ENCODE measurements at places on chromosomes 12 and 14.

DNA sequence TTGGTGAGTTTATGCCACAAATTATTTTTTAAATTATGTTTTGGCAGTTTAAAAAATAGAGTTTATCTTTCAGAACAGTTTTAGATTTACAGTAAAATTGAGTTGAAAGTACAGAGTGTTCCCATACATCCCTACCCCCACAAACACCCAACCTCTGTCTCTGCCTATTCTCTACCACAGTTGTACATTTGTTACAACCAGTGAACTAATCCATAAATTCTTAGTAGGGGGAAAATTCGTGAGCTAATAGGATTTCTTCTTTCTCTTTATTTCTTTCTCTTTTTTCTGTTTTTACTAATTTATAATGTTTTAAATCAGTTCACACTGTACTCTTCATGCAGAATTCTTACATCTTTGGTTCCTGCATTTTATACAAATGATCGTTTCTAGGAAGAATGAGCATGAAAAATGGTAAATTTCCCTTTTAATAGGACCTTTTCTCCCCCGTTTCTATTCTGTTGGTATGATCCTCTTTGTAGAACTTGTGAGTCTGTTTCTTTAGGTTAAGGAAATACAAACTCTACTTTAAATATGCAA, 56.7 kb downstream of the MIPOL1 start:
- DNase-seq = no peak

DNA sequence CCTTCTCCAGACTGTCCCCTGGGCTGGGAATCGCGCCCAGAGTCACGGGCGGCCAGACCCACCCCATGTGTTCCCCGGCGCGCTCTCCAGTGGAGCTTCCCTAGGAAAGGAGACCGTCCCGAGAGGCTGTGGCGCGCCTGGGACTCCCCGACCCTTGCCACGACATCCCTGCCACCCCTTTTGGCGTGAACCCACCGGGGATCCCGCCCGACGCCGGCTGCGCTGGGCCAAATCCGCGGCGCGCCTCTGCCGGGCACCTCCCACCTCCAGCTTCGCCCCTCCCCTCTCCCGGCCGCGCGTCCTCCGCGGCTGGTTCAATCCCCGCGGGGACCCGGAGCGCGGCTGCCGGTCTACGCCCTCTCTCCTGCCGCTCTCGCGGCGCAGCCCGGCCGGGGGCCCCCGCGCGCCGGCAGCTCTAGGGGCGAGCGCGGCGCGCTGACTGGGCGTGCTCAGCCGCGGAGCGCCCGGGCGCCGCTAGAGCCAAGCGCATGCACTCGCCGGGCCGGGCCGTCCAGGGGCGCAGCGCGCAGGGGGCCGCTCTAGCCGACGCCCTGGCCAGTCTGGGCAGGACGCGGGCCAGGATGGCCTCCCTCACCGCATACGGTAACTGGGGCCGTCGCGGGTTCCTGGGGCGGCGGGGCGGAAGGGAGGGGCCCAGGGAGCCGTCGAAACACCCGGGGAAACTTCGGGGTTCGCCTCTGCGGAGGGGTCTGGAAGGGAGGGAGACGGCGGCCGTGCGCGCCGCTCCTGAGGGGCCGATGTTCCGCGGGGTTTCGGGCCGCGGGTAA, 77.4 kb upstream of the ANO4 start:
- no peak for DNase-seq

- DNase-seq = no peak
These were observed 47.8 kb upstream of the MYF6 start for GRCh38 chr12:80659512-80660063.

DNA sequence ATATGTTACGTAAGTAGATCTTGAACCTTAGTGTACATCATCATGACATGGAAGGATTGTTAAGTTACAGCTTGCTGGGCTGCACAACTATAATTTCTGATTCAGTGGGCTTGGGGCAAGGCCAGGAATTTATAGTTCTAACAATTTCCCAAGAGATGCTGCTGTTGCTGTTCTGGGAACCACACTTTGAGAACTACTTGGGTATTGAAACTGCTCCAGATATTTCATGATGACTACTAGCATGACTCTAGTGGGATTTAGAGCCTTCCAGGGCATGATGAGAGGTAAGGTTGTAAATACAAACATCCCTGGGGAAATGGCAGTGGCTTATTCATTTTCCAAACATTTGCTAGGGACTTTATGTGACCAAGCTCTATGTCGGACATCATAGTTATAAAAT, 904.8 kb upstream of the SEL1L start:
- DNase-seq = no peak

DNA sequence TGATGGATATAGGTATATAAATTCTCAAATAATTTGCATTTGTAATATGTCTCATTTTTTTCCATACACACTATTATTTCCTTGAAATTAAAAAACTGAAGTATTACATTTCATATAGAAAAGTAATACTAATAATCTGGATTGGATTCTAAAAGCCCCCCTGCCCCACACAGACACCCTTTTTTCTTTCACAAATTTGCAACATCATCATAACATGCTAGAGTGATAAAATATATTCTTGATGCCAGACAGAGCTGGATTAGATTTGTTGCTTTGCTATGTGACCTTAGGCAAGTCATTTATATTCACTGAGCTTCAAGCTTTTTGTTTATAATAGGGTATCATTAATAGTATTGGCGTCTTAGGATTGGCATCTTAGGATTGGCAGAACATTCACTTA, 6.7 kb upstream of the PKP2 start:
- no peak for DNase-seq

GRCh38 chr12:7485095-7485494, 18.5 kb downstream of the CD163 start:
- no peak for DNase-seq

DNA sequence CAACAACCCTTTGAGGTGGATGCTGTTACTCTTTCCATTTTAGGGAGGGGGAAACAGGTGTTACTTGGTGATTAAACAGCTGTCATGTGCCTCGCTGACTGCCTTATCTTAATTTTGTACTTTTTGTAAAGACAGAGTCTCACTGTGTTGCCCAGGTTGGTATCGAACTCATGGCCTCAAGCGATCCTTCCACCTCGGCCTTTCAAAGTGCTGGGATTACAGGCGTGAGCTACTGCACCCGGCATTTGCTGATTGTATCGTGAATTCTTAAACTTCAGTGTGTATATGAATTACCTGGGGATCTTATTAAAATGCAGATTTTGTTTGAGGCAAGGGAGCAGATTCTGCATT, 659 bp downstream of the PSMD9 start:
- no peak for DNase-seq

- no peak for DNase-seq
These were observed 15.4 kb upstream of the PAWR start for GRCh38 chr12:79706156-79706555.

DNA sequence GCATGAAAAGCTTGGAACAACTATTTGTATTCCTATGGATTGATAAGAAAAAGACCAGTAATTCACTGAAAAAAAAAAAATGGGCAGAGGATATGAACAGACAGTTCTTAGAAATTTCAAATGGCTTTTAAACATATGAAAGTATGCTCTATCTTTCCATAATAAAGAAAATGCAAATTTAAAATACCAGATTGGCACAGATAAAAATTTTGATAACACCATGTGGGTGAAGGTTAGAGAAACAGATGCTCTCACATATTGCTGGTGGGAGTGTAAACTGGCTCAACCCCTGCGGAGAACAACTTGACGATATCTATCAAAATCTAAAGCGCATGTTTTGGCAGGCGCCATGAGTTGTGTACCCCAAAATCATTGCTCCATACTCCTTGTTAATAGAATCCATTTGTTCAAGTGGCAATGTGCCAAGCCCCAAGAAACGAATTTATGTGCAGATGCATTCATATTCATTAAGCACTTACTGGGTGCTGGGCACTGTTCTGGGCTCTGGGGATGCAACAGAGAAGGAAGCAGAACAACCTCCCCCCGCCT, 29.5 kb upstream of the TMPO start:
- DNase-seq = no peak

GRCh38 chr14:61603736-61604135, 91.6 kb upstream of the HIF1A start:
- no peak for DNase-seq

DNA sequence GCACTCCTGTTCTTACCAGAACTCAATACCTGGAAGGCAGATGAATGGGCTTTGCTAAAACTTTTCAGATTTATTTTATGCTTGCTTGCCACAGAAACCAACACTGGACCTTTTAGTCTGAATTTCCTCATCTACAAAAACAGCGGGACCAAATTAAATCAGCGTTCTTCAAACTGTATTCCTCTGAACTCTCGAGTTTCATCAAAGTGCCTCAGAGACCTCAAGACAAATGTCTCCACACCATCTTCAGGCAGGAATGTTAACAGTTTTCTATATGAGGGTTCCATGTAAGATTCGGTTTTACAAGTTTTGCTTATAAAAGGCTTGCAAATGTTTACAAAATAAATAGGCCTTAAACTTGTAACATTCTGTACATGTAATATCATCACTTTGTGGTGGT, 74.6 kb downstream of the MED13L start:
- no peak for DNase-seq

DNA sequence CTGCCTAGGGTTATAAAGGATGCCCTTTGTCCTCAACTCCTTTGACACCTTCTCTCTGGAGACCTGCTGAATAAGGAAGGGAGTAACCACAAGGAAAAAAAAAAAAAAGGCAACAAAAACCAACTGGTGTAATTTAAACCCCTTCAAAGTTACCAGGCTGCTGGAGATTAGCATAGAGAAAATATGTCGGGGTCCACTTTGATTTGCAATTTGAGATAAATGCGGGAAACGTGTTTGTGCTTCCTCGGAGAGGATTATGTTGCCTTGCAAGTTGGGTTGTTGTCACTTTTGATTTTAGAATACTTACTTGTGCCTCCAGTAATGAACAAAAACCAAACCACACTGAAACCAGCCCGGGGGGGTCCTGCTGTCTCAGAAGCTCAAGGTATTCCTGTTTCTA, 200.2 kb upstream of the MYL2 start:
- no peak for DNase-seq

- DNase-seq = no peak
These were observed 42.8 kb upstream of the CORO1C start for GRCh38 chr12:108773798-108774788.

- DNase-seq = peak; percentile 88
These were observed 5.5 kb downstream of the DNAH10 start for GRCh38 chr12:123767613-123768012.

- peak; percentile 69 for DNase-seq
These were observed 13.5 kb upstream of the IRF2BPL start for GRCh38 chr14:77041881-77042545.

DNA sequence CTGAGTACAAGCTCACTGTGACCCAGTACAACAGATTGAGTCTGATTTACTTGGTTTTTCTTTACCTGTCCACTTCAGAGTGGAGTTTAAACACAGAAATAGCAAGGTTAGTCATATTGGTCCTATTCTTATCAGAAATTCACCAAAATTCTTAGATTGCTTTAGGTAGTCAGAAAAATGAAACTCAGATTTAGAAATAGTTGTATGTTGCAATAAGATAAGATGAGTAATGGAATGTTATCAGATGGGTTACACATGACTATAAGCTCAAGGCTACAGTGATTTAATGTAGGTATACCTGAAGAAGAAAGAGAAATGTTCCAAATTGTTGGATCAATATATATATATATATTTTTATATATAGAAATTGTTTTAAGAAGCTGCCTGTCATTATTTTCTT, 524.1 kb downstream of the LRFN5 start:
- DNase-seq = no peak

DNA sequence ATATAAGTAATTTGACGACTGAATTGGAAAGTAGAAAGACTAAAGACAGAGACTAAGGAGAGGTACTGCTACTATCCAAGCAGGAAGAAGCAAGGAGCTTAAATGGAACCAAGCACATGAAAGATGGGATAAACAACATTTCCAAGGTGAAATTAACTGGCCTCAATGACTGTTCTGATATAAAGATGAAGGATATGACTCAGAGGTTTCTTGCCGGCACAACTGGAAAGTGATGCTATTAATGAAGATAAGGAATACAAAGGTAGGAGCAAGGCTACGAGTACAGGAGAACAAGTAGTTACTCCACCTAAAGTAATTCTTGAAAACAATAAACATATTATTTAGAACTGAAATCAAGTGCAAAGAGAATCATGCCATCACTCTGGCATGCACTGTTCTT, 6.4 kb downstream of the SNX6 start:
- no peak for DNase-seq

GRCh38 chr14:36690311-36691040, 28.8 kb downstream of the PAX9 start:
- no peak for DNase-seq

DNA sequence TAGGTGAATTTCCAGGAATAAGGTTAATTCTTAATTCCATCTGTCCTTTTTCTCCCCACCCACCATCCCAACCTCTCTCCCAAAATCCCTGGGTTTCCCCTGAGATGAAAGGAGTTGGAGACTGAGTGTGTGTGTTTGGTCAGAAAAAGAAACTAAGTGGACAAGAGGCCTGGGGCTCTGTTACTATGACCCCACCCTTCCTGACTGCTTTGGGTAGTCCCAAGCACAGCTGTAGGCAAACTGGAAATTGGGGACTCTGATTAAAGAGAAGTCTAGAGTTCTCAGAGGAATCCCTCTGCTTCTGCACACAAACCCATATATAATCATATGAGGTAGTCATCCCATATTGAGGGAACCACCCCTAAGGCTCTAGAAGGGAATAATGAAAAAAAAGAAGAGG, 7.0 kb upstream of the HOXC12 start:
- no peak for DNase-seq

GRCh38 chr14:70972107-70972976, 65.1 kb downstream of the PCNX1 start:
- peak; percentile 93 for DNase-seq

GRCh38 chr14:51581017-51581881, 70.5 kb upstream of the FRMD6 start:
- no peak for DNase-seq

GRCh38 chr12:93514853-93515252, 47.5 kb downstream of the MRPL42 start:
- no peak for DNase-seq

GRCh38 chr12:58915634-58916033, 4.7 kb downstream of the LRIG3 start:
- no peak for DNase-seq

DNA sequence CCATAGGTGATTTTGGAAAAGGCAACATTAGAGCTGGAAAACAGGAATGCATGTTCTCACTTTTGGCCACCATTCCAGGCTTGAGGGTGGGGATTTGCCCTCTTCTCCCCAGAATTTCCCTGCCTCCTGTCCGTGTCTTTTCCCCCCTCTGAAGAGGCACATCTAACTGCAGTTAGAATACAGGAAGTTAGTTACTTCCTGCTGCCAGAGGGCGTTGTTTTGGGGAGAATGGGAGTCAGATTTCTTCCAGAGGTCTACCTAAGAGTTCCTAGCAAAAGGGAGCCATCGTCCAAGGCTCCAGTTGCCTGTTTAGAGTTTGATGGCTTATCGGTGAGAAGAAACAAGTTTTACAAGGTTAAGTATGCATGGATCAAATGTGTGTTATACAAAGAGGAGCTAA, 112.8 kb upstream of the IGF1 start:
- no peak for DNase-seq
